Right lobe of liver (tissue), 6 donors: ENCODE measurements at places on chromosomes 2 and 18. TPM values are rescaled to one million over a fixed set of nuclear protein-coding genes. Genes with fewer than 3 reads are reported as not detected.

SH3YL1 gene
- 12.2 TPM for total RNA-seq

DNA sequence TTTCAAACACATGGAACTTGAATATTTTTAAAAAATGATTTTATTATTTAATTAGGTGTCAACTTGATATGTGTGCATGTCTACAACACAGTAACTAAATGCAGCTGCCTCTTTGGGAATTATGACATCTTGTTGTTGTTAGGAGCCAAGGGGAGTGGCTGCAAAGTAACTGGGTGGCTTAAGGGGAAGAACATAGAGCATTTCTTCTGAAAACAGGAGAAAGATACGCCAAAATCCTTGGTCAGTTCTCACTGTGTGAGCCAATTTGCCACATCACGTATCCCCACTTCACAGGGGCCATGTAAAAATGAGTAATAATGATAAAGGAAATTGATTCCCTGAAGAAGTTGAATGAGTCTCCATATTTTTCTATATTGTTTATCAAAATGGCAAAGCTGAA lies 309.8 kb upstream of the COL3A1 start:
- no peak for DNase-seq

DNA sequence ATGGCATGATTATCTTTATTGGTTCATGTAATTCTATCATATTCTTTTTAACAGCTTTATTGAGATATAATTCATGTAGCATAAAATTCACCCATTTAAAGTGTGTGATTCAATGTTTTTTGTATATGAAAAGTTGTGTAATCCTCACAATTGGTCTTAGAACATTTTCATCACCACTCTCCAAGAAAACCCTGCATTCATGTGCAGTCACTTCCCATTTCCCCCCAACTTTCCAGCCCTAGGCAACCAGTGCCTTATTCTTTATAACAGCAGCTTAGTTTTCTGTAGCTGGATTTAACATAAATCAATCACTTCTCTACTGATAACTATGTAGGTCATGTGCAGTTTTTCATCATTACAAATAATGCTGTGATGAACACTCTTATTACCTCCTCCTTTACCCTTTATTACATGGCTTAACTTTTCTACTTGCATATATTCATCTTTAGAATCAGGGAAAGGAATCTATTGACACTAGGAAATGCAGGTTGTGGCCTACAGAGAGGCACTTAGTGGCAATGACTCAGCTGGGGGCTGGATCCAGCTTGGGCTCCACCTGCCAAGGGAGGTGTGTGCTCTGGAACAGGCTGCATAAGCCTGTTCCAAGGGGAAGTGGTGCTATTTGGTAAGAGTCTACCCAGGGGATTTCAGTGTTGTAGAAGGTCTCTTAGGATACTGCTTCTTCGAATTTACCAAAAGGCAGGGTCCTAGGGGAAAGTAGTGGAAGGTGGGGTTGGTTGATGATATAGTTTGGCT lies 89.1 kb downstream of the ETAA1 start:
- DNase-seq: no peak

MERTK gene
- 11.6 TPM for total RNA-seq

- no peak for DNase-seq
Measured at GRCh38 chr2:66443186-66443978, 8.5 kb downstream of the MEIS1 start.

FBXO36 gene
- 0.76 TPM for total RNA-seq

- DNase-seq: no peak
Measured at GRCh38 chr2:101947374-101947773, 44.4 kb upstream of the IL1R2 start.

GRCh38 chr2:106523976-106524665 lies 37.0 kb downstream of the CD8B2 start:
- DNase-seq: no peak

TMEM185B gene
- 15.4 TPM for total RNA-seq

POTEE gene
- total RNA-seq: not detected

DNA sequence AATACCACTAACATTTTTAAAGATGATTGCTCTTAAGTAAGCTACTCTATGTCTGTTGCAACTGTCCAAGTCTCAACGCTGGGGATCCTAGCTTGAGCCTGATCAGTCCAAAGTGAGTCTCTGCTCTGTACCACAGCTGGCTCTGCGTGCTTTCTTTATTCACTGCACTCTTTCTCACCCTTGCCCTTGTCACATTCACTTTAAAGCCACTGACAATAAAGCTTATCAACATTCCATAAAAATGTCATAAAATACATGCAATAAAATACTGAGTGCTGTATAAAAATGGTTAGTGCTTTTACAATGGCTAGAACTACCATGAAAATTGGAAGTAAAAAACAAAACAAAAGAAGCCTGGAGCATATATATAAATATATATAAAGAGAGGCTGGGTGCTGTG lies 45.5 kb upstream of the LRRTM4 start:
- DNase-seq: no peak

DNA sequence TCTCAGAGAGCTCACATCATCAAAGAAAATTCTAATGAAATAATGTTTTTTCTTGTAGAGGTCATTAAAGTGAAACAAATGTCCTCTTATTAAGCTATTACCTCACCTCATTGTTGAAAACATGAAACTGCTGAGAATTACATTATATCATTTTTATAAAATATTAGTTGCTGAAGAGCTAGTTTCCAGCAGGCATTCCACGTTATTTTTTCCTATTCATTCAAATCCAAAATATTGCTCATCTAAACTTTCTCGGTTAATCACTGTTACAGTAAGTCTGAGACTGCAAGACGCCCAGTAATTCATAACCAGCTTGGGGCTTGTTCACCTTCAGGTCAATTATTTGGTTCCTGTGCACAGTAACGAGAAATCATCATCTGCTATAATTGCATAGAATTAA lies 138.5 kb upstream of the RASGRP3 start:
- no peak for DNase-seq

GRCh38 chr2:175066411-175066810 lies 61.2 kb upstream of the CHN1 start:
- DNase-seq: no peak

DNA sequence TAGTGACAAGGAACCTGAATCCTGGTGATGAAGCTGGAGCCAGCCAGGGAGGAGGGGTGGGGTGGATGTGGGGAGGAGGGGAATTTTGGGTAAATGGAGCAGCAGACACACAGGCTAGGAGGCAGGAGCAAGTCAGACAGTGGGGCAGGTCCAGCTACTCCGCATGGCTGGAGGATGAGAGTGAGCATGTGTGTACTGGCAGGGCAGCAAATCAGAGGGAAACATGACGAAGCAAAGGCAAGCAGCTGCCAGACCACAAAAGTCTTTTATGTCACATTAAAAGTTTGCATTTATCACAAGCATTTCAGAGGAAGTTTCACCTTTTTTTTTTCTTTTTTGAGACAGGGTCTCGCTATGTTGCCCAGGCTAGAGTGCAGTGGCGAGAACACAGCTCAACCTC lies 11.9 kb upstream of the KIDINS220 start:
- no peak for DNase-seq

NT5DC4 gene
- not detected for total RNA-seq

DNA sequence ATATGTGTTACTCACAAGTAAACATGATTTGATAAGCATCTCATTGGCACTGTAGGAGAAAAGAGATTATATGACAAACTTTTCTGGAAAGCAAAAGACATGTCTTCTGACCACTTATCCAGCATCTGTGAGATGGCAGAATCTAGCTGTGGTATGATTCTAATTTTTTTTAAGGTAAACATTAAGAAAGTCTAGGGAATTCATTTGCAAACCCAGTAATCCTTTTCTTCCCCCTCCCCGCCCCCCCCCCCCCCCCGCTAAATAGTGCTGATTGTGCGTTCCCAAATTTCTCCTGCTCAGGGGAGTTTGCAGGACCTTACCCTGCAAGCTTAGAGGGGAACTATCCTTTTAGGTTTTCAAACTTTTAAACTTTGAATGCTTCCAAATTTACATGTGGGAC lies 12.1 kb downstream of the MRPL44 start:
- DNase-seq: no peak

SATB2 gene
- 3.7 TPM for total RNA-seq

RUFY4 gene
- total RNA-seq: not detected

PROKR1 gene
- not detected for total RNA-seq

- DNase-seq: no peak
Measured at GRCh38 chr18:65523461-65523860, 227.4 kb upstream of the CDH7 start.

BOD1L2 gene
- total RNA-seq: not detected

SAG gene
- not detected for total RNA-seq

DNA sequence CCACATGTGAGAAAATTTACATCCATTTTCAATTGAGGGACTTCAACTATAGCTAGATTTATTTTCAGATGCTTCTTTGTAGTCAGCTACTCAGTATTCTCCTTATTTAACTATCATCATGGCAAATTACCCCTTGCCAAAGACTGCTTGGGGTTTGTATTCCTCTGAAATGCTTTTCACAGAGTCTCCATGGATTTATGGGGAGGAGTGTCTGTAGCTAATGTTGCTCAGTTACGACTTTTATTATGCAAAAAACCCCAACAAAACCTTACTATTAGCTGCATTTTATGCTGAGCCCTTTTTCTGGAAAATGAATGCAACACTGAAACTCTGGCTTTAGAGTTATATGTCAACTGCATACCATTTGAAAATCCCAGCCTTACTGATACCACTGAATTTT lies 78.6 kb downstream of the RFTN2 start:
- no peak for DNase-seq

AOX1 gene
- 524 TPM for total RNA-seq

TBR1 gene
- not detected for total RNA-seq

SCTR gene
- total RNA-seq: 0.12 TPM

GRCh38 chr18:45236676-45237075 lies 378.6 kb upstream of the SLC14A2 start:
- DNase-seq: no peak

DNA sequence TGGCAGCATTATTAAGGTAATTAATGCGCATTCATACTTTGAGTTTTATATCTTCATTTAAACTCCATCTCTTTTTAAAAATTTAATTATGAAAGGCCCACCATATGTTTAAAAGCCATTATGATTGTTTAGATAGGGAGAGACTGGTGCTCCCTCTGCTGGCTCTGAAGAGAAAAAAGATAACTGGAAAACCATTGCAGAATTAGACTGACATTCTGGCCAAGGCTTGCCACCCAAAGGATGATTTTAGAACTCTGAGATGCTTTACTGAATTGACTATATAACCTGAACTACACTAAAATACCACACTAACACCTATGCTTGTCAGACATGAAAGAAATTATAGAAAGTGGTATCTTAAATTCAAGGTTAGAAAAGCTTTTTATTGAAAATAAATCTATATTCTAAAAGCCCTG lies 127.6 kb upstream of the SPOPL start:
- DNase-seq: no peak

DNA sequence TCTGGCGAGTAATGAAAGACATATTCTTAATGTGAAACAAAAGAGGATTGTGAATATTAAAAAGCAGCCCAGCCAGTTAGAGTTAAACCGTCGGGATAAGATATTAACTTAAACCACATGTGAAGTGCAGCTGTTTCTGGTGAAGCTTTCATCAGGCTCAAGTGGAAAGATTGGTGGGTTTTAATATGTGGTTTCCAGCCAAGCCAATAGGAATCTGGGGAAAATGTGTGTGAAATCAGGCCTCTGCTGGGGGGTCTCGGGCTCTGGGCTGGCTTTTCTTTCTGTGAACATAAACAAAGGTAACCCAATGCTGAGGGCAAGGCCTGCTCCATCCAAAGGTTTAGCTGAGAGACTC lies 279.6 kb downstream of the SLC4A3 start:
- DNase-seq: no peak

DNA sequence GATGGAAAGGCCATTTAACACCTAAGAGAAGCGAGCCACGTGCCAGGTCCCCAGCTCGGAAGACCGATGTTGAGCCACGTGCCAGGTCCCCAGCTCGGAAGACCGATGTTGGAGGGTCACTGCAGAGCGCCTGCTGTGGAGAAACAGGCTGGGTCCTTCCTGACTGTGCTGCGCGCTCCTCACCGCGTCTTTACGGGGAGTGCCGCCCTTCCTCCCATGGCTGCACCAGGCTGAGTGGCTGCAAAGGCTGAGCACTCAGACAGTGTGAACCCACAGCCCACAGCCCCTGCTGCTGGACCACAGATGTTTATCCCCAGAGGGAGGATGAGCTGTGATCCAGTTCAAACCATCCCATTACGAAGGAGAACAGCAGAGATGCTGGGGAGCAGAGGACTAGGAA lies 55.7 kb downstream of the RTP5 start:
- peak; percentile 35 for DNase-seq

DNA sequence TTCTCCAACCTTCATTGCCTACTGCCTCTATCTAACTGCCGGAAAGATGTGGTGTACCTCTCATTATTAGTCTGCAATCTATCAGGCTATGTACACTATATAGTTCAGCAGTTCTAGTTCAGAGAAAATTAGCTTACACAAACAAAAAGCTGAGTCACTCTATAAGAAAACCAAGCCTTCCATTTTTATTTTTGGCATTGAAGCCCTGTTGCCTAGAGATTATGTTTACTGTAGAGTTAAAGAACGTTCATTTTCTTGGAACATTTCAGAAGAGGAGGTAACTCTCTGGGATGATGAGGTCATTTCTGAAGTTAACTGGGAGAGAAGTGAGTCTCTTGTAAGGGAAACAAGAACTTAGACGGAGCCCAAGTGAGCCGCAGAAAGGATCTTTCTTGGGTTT lies 133.5 kb downstream of the FAM124B start:
- DNase-seq: no peak

- DNase-seq: no peak
Measured at GRCh38 chr2:3635171-3635974, 22.6 kb upstream of the ALLC start.

DNA sequence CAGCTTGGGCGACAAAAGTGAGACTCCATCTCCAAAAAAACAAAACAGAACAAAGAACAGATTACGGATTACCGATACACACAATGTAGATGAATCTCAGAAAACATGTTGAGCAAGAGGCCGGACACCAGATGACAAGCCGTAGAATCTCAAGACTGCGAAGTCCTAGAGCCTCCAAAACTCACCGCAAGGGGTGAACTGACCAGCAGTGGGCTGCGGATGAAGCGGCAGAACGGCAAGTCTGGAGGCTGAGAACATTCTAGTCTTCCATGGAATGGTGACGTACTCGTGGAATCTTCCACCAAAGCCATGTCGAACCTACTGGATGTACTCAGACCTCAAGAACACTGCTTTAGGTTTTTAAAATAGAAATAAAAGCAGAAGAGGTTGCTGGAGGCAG lies 198.8 kb downstream of the NDUFA10 start:
- no peak for DNase-seq

DNA sequence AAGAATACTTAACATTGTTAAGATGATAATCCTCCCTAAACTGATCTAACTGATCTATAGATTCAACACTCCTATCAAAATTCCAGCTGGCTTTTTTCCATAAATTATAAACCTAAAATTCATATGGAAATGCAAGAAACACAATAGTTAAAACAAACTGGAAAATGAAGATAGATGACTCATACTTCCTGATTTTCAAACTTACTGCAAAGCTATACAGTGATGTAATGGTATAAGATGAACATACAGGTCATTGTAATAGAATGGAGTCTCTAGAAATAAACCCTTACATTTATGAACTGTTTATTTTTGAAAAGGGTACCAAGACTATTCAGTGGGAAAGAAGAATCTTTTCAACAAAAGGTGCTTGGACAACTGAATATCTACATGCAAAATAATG lies 32.3 kb downstream of the UBXN4 start:
- no peak for DNase-seq

FARP2 gene
- total RNA-seq: 41.3 TPM

RSAD2 gene
- total RNA-seq: 1.1 TPM
